ENCODE measurements at places on chromosomes 11 and 22.

DNA sequence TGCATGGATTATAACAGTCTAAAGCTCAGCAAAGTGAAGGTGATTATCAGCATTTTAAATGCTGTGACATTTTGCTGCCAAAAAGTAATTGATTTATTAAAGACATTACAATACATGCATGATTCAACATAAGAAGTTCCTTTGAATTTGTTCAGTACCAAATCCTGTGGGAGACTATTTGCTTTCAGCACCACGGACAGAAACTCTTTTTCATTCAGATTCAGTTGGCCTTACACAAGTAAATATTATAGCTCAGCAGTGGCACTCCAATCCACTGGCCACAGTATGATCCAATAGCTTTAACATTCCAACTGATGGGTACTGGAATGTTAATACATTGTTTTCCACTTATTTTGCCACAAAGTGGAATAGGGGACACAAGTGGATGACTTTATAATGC is 806.7 kb downstream of the NTM start:
- no peak for DNase-seq

- DNase-seq: no peak
Observed at GRCh38 chr22:34696557-34696956, 369.4 kb upstream of the ISX start.

DNA sequence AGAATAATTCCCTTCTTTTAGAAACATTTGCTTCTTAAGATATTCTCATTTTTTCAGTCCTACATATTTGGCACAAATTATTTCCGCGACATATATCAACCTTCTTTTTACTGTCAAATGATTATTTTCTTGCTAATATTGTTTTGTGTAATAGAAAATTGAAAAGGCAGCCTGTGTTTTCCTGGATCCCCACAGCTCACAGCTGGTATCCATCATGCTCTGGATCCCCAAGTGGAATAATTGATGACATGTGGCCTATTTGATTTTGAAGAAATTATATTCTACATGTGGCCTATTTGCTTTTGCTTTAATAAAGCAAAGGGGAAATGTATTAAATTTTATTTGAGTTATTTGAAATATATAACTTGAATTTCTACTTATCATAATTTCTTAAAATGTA is 199.4 kb upstream of the LUZP2 start:
- DNase-seq: no peak

DNA sequence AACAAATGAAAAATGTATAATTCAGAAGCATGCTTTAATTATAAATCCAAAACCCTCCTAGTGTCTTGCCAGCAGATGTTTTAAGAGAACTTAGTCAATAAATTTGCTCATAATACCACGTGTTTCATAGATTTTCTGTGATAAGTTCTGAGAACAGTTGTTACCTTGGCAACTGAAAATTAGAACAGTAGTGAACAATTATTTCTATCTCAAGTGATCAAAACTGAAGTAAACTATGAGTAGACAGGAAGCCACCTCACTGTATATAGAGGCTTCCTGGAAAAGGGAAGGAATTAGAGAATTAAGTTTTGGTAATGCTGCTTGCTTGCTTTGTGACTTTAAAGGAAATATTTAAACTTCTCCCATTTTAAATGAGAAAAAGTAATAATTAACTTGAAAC is 266.0 kb upstream of the ANO3 start:
- no peak for DNase-seq

GRCh38 chr11:45259592-45259991 is 26.5 kb downstream of the SYT13 start:
- DNase-seq: peak; percentile 62

DNA sequence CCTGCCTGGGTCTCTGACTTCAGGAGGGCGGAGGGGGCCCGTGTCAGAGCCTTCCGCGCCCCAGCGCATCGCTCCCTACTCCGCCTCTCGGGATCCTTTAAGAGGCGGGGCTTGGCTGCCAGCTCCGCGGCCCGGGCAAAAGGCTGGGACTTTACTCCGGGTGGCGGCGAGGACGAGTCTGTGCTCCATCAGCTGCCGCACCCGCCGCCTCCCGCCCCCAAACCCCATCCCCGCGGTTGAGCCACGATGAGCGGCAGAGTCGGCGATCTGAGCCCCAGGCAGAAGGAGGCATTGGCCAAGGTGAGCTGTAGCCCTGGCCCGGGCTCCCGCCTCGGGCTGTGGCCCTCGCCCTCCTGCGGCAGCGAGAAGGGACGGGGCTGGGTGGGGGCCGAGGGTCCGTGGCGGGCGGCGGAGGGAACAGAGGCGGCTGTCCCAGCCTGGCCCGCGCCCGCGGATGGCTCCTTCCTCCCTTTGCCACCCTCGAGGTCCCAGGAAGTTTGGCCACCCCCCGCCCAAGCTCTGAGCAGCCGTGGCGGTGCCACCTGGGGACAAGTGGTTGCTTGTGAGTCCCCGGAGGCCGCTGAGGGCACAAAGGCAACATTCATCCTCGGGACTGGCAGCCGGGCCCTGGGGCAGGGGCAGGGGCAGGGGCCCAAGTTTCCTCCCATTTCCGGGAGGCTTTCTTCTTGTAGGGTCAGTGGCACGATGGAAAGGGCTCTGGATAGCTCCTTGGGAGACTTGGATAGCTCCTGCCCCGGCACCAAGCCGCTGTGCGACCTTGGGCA is at the start of gene SEC14L2:
SEC14L2 (plus strand) TSS at position 148 of the 785 bp plus-strand sequence; CDS start at position 247, 99 bp downstream.
- DNase-seq: peak; percentile 76

DNA sequence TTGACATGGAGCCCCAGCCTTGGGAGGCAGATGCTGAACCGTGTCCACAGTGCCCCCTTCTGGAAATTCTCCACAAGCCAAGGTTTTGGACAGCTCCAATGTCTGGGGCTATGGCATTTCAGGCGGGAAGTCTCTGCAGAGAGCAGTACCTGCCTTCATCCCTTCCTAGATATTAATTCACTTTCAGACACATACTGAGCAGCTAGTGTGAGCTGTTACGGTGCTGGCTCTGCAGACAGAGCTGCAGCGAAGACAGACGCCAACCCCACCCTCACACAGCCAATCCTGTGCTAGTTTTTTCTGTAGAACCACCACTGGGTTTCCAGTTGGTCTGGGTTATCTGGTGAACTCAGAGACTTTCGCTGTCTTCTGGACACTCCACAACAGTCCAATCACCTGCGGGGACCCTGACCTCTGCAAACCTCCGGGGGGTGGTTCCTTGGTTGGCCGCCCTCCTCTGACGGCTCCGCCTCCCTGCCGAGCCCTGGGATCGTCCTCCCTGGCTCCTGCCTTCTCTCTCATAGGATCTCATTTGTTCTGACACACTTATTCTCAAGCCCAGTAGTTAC is 9.1 kb downstream of the LMF2 start:
- DNase-seq: peak; percentile 77

DNA sequence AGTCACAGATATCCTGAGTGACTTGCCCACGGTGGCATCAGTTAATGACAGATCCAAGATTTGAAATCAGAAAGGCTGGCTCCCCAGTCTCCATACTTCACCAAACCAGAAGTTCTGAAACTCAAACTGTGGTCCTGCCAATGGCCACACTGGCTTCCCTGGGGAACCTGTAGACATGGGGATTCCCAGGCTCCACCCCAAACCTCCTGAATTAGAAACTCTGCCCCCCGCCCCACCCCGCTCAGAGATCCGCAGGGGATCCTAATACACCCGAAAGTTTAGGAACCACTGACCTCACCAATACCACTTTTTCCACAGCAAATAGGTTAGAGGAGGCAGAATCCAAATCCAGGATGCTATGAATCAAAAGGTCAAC is 15.3 kb downstream of the RTN4RL2 start:
- no peak for DNase-seq

GRCh38 chr11:119493712-119494111 is 70.7 kb upstream of the THY1 start:
- peak; percentile 65 for DNase-seq

DNA sequence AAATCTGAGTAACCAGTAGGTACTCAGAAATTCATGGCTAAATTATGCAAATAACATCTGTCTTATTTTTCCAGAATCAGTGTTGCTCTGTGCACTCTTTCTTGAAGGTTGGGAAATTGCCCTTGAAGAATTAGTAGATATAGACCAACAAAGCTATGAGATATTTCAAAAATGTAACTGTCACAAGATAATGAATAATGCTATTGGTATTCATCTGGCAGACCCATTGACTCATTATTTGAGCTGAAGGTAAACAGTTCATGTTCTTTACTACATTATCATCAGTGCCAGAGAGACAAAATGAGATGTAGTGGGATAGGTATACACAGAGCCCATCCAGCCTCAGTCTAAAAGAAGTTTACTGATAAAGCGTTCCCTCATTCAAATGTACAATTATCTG is 274.7 kb downstream of the CASP12 start:
- no peak for DNase-seq

DNA sequence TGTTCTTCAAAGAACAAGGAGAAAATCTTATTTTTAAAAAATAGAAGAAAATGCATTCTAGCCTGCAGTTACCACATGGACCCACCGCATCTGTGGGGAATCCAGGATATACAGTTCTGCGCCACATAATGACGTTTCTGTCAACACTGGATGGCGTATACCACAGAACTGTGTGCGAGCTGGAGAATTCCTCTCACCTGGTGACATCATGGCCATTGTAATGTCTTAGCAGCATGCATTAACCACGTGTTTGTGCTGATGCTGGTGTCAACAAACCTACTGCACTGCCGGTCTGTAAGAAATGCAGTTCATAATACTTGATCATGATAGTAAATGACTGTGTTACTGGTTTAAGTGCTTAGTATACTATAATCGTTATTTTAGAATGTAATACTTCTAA is 174.7 kb downstream of the TBC1D22A start:
- no peak for DNase-seq

GRCh38 chr11:134597452-134597851 is 185.4 kb upstream of the B3GAT1 start:
- DNase-seq: no peak

GRCh38 chr11:32325187-32325586 is 110.2 kb downstream of the WT1 start:
- no peak for DNase-seq

DNA sequence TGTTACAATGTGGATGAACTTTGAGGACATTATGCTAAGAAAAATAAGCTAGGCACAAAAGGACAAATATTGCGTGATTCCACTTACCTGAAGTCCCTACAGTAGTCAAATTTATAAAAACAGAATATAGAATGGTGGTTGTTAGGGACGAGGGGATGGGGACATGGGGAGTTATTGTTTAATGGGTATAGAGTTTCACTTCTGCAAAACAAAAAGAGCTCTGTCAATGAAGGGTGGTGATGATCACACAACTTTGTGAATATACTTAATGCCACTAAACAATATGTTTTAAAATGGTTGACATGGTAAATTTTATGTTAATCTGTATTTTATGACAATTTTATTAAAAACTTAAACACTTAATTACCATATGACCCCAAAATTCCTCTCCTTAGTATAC is 26.1 kb downstream of the INTS4 start:
- no peak for DNase-seq

GRCh38 chr11:36453678-36454077 is 56.4 kb downstream of the TRAF6 start:
- no peak for DNase-seq

GRCh38 chr22:39524089-39524752 is 3.9 kb downstream of the ATF4 start:
- no peak for DNase-seq

- DNase-seq: no peak
Observed at GRCh38 chr22:25942856-25943411, 200.9 kb downstream of the MYO18B start.

DNA sequence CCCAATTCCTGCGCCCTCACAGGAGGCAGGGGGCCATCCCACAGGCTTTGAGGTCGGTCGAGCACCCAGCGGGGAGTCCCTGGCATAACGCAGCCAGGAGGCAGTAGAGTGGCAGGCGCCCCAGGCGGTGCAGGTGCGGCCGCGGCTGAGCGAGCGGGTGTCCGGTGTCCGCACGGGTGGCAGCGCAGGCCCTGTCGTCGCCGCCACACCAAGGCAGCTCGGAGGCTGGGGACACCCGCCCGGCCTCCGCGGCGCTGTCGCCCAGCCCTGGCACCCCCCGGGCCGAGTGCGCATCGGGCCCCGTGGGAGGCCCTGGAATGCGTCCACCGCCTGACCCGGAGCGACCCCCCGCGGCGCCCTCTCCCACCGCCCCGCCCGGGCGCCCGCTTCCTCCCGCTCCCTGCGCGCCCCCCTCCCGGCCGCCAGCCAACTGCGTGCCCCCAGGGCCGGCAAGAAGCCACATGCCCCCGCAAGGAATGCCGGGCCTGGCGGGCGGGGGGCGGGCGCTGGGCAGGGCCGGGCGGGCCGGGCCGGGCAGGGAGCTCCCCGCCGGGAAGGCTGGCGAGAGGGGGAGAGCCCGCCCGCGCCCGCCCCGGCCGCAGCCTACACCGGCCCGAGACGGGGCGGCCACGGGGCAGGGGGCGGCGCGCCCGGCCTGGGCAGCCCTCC is 33.9 kb downstream of the PRDM11 start:
- DNase-seq: peak; percentile 76

DNA sequence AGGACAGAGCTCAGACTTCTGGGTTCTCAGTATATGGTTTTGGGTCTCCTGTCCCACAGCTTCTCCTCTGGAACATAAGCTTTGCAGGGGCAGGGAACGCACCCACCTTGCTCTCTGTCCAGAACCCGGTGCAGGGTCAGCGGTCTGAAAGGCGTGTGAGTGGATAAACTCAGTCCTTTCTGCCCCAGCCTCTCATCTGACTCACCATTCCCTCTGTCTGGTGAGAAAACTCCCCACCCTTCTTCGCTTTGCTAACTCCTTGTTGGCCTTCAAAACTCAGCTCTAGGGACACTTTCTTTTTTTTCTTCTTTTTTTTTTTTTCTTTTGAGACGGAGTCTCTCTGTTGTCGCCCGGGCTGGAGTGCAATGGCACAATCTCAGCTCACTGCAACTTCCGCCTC is 68.9 kb upstream of the NUP50 start:
- DNase-seq: no peak

- DNase-seq: no peak
Observed at GRCh38 chr22:30731658-30732057, 37.0 kb downstream of the OSBP2 start.

DNA sequence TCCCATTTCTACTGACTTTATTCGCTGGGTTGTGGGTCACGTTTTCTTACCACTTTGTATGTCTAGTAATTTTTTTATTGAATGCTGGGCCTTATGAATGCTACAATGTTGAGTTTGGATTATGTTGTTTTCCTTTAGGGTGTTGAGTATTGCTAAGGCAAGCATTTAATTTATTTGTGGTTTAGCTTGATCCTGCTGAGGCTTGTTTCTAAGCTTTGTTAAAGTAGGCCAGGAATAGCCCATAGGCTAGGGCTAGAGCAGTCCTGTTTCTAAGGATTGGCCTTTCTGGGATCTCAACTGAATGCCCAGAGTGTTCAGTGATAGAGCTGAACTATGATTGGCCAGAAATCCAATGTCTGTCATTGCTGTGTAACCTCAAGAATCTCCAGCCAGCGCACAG is 56.1 kb upstream of the LDLRAD3 start:
- DNase-seq: no peak

GRCh38 chr22:45667486-45667885 is 4.1 kb upstream of the ATXN10 start:
- no peak for DNase-seq

DNA sequence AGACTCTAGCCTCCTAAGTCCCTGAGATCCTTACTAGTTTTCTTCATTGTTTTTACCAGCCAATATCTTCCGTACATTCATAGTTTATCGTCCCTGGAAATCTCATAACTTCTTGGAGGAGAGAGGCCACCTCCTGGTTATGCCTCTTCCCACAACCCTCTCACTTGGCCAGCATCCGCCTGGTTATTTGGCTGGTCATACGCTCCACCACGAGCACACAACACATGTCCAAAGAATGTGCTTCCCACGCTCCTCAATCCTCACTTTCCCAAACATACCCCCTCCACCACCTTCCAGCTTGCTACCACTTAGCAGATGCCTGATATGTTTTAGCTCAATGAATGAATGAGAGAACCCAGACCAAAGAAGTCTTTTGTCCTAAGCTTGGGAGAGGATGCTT is 83.5 kb upstream of the EIF3D start:
- DNase-seq: no peak

GRCh38 chr11:59172345-59173079 is 580 bp downstream of the DTX4 start:
- DNase-seq: peak; percentile 77

All from mucosa of descending colon (tissue), 3 donors.